Daoy (cell line): ENCODE measurements at places on chromosomes 1 and 21. TPM values are rescaled to one million over a fixed set of nuclear protein-coding genes. Genes with fewer than 3 reads are reported as not detected.

RHBDL2 gene
- 0.80 and 1.4 TPM in 2 replicates for total RNA-seq

PRAMEF2 gene
- total RNA-seq, result not detected in 2 replicates

KRTAP19-1 gene
- not detected in 2 replicates for total RNA-seq

- peak; percentile 67 for DNase-seq
Measured at GRCh38 chr1:164637461-164638375, 78.7 kb downstream of the PBX1 start.

- DNase-seq, result no peak
Measured at GRCh38 chr21:33132054-33132453, 62.1 kb downstream of the OLIG1 start.
